ENCODE measurements at places on chromosomes 1 and 21.
A peak's percentile ranks its signal among the peaks of the same experiment; 100 is the strongest.

DNA sequence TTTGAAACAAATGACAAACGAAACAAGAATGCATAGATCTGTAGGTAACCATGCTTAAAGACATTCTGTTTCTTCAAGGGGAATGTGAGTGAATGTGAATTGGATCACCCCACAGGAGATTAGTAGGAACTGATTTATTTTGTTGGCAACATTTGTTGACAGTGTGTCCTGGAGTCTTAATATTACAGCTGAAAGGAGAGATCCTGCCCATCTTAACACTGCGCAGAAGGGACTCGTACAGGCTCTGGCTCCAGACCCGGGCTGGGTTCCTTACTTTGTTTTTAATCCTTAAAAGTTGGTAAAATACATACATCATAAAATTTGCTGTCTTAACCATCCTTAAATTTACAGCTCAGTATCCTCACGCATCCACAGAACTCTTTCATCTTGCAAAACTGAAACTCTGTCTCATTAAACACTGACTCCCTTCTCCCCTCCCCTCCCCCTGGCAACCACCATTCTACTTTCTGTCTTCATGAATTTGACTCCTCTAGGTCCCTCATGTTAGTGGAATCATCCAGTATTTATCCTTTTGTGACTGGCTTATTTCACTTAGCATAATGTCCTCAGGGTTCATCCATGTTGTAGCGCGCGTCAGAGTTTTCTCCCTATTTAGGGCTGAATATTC lies 74.1 kb downstream of the GALNT2 start:
- DNase-seq, result no peak

GRCh38 chr1:67316180-67316902 lies 8.7 kb downstream of the IL12RB2 start:
- no peak for DNase-seq

- DNase-seq, result no peak
These were observed 263.4 kb downstream of the PLA2G4A start for GRCh38 chr1:187092104-187092503.

DNA sequence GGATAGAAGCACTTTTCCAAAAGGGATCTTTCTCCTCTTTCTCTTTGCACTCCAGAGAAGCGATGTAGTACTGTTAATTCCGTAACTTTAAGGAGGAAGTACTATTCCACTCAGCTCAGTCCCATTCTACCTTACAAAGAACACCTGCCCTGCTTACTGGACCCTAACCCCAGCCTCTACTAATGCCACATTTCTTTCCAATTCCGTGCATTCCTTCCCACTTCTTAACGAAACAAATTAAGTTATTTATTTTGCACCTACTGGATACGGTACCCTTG lies 511 bp downstream of the NDC1 start:
- no peak for DNase-seq

GRCh38 chr1:101069158-101069557 lies 43.6 kb upstream of the DPH5 start:
- DNase-seq, result no peak

DNA sequence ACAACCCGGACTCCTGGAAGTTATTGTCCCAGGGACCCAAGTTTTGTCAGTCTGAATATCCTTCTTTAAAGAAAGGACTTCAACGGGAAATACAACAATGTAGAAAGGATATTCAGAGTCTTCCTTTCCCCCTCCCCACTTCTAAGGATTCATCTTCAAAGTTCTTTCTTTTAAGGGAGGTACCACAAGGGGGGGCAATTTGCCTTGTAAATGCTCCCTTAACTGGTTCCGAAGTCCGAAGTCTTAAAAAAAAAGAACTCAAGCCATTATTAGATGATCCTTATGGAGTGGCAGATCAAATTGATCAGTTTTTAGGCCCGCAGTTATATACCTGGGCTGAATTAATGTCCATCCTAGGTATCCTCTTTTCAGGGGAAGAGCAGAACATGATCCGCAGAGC lies 47.0 kb downstream of the SERINC2 start:
- no peak for DNase-seq

DNA sequence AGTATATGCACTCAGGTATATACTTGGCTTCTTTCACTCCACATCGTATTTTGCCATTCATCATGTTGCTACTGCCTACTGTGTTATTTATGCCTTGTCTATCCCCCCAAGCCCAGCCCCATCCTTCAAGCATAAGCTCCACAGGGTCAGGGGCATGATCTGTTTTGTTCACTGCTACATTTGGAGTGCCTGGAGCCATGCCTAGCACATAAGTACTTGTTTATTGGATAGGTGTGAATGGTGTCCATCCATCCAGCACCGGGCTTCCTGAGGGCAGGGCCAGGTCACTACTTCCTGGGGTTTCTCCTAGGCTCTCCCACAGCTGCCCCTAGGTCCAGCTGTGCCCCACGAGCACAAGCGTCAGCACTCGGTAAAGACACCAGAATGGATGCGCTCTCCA lies 289.0 kb upstream of the VAMP3 start:
- no peak for DNase-seq

DNA sequence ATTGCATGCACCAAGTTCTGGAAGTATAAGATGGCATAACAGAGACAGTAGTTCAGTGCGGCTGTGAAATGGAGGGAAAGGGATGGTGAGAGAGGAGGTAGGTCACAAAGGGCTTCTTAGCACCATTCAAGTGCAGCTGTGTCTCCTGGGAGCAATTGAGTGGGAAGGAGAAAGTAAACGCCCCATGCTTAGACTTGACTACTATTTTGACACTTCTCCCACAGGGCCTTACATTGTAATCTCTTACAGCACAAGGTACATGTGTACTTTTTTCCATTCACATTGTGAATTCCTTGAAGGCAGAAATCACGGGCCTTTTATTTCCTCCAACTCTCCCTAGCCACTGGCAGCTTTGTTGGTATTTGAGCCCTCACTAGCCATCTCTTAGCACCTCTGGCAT lies 239.6 kb upstream of the FOXD3 start:
- DNase-seq, result no peak

DNA sequence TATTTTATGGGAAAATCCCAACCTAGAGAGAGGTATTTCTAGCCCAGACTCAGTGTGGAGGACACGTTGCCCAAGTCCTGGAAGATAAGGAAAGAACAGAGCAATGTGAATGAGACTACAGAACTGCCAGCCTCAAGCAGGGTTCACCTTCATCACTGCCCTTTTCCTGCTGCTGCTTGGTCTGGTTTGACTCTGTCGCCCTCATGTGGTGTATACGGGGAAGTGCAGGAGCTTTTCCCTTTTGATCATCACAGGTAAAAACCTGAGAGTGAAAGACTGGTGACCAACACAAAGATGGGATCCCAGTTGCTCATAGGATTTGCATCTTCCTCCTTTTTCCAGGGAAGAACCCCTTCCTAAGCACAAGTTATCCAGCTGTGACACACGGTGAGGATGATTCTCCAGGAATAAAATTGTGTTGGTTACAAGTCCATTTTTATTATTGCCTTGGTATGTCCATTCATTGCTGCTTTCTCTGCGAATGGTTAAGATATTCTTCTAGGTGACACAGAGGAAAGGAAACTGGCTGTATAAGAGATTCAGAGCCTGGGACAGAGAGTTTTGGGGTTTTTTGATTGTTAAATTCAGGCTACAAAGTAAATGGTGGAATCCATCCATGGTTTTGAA lies 89.5 kb upstream of the CD53 start:
- peak; percentile 40 for DNase-seq

DNA sequence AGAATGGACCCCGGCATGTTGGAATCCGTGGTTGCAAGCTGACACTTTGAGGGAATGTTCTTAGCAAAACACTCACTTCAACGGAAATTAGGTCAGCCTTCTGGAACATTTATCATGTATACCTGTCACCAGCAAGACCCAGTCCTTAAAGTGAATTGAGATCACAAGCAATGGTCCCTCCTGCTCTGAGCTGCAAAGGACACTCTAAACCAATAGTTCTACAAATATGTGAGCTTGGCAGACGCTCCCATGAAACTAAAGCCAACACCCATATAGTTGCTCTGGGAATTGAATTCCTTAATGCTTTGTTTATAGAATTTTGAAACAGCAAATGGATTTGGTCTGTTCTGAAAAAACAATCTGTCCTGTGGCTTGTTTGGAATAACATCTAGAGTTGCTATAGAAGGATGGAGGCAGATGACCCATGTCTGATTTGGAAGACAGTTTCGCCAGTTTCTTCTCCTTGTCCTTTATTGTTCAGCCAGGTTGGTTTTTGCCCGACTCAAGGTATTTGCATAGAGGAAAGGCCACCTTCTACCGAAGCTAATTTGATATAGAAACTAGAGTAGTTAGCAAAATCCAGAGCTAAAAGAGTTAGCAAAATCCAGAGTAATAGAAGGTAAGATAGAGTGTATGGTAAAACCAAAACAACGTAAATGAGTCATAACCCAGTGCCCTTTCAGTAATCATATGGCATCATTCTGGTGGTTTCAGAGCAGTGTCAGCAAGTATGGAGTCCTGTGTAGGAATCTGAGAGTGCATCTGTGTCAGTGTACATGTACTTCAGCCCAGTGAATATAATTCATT lies 236.2 kb downstream of the NFIA start:
- DNase-seq, result no peak

GRCh38 chr1:204417074-204417997 lies 5.7 kb upstream of the PPP1R15B start:
- DNase-seq, result peak; percentile 11

DNA sequence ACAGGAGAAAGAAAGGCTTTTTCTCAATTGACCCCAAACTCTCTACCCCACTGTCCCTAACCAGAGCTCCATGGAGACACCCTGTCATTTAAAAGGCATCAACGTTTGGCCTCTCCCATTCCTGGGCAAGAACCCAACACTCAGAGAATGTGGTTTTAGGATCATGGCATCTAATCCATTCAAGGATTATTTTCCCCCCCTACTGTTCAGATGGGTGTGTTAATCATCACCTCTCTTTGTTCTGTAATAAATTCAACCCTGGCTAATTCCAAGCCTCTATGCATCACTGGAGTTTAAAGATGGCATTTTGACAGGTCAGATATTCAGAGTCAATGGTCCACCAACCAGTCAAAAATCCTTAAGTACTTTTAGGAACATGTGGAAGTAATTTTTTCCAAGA lies 42.7 kb downstream of the TBX15 start:
- DNase-seq, result no peak

DNA sequence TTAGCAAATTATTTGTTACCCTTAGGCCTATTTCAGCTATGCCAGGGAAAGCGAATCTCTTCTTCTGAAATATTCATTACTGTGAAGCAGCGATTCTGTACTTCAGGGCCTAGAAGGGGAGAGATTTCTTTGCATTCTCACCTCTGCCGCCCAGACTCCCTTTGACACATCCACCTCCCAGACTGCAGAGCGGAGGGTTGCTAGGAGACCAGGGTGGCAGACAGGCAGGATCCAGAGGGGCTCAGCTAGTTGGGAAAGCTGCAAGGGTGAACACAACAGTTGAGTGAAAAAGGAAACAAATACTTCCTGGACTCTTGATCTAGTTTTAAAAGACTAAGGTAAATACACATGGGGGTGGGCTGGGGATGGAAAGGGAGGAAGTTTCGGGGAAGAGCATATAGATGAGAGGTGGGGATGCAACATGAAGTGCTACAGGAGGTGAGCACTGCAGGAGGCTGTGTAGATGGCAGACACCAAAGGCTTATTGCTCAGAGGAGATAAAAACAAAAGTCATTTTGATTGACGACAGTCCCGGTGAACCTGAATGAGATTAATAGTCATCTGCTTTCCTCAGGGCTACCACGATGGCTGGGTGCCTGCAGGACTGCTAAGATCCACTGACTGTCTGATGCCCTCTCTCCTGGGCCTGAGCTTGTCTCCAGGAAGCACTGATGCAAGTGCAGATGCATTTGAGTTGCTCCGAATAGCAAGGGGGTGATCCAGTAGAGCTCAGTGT lies 26.4 kb upstream of the RAB3GAP2 start:
- no peak for DNase-seq

- DNase-seq, result no peak
These were observed 37.1 kb upstream of the COL11A1 start for GRCh38 chr1:103145449-103145848.

DNA sequence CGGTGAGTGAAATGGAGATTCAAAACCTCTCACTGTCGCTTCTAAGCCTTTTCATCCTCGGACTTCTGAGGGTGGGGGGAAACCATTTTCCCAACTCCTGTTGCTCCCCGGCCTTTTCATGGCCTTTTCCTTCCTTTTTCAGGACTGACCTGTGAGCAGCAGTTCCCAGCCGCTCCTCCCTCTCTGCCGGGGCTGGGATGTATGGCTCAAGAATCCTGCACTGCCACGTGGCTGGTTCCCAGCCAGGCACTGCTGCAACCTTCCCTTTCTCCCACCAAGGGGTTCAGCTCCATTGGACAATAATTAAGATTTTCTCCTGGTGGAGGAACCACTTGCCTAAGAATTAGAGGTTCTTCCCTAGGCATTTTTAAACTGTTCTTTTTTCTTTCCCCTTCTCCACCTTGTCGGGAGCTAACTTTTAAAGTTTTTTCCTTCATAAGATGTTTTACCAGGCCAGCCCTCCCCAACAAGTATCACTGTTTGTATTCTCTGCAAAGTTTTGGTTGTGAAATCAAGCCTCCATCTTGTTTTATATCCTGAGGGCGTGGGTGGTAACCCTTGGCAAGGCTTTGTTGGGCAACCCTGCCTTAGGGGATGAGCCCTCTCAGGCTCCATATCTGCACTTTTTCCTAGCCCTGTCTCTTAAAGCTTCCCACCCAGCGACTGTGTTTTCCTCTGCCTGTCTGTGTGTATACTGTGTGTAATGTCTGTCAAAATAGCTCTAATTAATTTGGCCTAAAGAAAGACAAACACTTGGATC lies 1166.6 kb upstream of the ADGRL2 start:
- DNase-seq, result no peak

GRCh38 chr1:186054003-186054402 lies 319.8 kb downstream of the HMCN1 start:
- no peak for DNase-seq

- no peak for DNase-seq
These were observed 208.5 kb upstream of the SNX7 start for GRCh38 chr1:98453066-98453465.
